Stimulated activated CD8-positive, alpha-beta memory T cell treated with anti-CD3 and anti-CD28 coated beads, Interleukin-4, amount 100 ng/mL, for 4 hours (primary cell): ENCODE measurements at places on chromosomes 13 and 19.

DNA sequence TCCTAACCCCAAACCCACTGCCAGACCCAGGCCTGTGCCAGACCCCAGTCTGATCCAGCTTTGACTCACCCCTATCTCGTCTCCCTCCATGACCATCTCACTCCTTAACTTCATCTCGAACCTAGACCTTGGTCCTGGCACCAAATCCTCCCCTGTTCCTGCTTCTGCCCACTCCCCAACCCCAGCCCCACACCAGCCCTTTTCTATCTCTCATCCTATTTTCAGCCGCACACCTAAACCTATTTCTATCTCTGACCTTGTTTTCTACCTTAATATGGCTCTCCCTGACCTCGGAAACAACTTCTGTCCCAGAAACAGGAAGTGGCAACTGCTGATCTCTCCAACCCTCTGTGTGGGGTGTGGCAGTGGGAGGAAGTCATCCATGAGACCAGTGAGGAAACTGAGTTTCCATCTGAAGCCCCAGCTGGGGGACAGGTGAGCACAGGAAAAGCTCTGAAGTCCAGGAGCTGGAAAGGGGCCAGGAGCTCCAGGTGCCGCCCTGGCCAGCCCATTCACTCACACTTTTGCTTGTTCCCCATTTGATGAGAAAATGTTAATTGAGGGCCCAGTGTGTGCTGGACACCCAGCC lies 13.7 kb downstream of the PTH2 start:
- DNase-seq, result no peak

GRCh38 chr19:13401388-13401787 lies 104.9 kb downstream of the CACNA1A start:
- no peak for DNase-seq

DNA sequence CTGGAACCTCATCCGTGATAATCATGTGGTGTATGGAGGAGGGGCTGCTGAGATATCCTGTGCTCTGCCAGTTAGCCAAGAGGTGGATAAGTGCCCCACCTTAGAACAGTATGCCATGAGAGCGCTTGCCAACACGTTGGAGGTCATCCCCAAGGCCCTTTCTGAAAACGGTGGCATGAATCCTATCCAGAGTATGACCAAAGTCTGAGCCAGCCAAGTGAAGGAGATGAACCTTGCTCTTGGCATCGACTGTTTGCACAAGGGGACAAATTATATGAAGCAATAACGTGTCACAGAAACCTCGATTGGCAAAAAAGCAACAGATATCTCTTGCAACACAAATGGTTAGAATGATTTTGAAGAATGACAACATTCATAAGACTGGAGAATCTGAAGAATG lies 251.2 kb upstream of the OBI1 start:
- no peak for DNase-seq

DNA sequence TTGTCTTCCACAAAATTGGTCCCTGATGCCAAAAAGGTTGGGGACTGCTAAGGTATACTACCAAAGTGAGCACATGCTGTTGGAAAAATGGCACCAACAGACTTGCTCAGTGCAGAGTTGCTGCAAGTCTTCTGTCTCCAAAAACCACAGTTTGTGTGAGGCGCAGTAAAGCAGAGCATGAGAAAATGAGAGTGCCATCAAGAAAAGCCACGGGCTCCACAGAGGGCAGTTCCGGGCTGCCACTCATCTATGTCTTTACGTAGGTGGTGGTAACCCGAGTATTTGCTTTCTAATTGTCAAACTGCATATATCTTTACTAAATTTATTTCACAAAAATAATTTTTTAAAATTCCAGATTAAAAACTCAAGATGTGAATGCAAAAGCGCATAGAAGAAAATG lies 123.8 kb downstream of the RNF17 start:
- no peak for DNase-seq

- no peak for DNase-seq
These were observed 483.2 kb downstream of the DIAPH3 start for GRCh38 chr13:59680429-59681024.

DNA sequence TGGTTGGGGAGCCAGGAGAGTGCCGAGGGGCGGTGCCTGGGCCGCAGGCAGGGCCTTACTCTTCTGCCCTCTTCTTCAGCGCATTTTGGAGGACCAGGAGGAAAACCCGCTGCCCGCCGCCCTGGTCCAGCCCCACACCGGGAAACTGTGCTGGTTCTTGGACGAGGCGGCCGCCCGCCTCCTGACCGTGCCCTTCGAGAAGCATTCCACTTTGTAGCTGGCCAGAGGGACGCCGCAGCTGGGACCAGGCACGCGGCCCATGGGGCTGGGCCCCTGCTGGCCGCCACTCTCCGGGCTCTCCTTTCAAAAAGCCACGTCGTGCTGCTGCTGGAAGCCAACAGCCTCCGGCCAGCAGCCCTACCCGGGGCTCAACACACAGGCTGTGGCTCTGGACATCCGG lies 9.4 kb downstream of the PGLS start:
- DNase-seq, result no peak

DNA sequence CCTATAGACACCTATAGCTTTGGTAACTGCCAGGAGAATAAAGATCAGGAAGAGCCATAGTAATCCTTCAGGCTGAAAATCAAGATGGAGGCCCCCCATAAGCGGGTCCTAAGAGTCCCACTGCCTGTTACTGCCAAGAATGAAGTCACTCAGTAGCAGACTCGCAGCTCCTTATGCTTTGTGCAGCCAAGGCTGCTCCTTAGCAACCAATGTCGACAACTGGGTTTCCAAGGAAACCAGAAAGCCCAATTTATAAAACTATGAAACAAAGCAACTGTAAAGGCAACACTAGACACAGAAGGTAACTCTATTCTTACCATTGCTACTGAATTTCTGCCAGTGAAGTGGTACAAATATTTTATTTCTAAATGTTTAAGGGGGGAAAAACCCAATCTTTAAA lies 56.5 kb downstream of the DCLK1 start:
- no peak for DNase-seq

DNA sequence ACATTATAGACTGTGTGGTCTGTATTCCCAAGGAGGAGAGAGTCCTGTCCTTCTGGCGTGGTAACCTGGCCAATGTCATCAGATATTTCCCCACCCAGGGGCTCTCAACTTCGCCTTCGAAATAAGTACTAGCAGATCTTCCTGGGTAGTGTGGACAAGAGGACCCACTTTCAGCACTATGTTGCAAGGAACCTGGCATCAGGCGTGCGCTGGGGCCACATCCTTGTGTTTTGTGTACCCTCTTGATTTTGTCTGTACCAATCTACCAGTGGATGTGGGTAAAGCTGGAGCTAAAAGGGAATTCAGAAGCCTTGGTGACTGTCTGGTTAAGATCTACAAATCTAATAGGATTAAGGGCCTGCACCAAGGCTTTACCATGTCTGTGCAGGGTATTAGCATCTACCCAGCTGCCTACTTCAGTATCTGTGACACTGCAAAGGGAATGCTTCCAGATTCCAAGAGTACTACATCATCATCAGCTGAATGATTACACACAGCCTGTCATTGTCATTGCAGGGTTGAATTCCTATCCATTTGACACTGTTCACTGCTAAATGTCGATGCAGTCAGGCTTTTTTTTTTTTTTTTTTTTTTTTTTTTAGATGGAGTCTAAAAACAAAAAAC lies 148.0 kb downstream of the PRR20E start:
- DNase-seq, result no peak

- no peak for DNase-seq
These were observed 107.7 kb downstream of the SLC7A1 start for GRCh38 chr13:29487466-29488454.

GRCh38 chr19:1746401-1747284 lies 6.7 kb upstream of the ONECUT3 start:
- no peak for DNase-seq

DNA sequence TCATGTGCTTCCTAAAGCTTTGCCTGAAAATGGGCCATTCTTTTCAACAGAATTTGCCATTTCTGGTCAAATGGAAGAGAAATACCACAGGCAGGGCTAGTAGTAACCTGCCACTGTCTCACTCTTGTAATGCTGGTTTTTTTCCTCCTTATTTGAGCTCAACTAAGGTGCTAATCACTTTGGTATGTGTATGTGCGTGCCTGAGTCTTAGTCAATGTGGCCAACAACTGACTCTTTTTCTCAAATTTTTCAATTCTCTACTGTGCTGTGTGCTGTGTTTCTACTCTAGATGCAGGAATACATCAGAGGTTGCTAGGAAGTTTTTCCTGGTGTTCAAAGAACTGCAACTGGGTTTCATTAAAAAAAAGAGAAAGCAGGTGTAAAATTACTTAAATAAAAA lies 870.2 kb downstream of the EFNB2 start:
- DNase-seq, result no peak

DNA sequence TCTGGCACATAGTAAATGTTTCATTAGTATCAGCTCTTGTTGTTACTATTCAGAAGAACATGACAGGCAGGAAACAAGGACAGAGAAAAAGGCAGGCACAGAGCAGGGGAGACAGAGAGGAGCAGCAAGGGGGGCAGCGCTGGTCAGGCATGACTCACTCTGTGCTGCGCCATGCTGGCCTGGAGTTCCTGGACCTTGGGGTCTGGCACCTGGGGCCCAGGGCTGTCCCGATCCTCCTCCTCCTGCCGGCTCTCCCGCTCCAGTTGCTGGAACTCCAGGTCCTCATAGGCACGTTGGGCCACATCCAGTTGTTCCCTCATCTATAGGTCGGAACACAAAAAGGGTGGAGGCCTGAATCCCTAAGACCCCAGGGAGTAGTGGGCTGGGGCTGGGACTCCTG lies 7.6 kb downstream of the PHLDB3 start:
- no peak for DNase-seq

DNA sequence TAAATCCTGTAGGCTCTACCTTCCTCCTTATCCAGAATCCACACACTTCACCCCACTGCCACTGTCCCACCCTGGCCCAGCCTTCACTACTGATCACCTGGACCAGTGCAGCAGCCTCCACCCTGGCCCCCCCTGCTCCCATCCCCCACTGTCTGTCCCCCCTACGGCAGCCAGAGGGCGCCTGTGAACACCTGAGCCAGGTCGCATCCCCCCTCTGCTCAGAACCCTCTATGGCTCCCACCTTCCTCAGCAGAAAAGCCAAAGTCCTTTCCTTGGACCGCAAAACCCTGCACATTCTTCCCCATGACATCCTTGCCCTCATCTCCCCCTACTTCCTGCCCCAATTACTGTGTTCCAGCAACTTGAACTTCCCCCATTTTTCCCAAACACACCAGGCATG lies 20.6 kb downstream of the ELAVL3 start:
- DNase-seq, result no peak

GRCh38 chr19:23909222-23909621 lies 5.5 kb upstream of the ZNF726 start:
- DNase-seq, result no peak

DNA sequence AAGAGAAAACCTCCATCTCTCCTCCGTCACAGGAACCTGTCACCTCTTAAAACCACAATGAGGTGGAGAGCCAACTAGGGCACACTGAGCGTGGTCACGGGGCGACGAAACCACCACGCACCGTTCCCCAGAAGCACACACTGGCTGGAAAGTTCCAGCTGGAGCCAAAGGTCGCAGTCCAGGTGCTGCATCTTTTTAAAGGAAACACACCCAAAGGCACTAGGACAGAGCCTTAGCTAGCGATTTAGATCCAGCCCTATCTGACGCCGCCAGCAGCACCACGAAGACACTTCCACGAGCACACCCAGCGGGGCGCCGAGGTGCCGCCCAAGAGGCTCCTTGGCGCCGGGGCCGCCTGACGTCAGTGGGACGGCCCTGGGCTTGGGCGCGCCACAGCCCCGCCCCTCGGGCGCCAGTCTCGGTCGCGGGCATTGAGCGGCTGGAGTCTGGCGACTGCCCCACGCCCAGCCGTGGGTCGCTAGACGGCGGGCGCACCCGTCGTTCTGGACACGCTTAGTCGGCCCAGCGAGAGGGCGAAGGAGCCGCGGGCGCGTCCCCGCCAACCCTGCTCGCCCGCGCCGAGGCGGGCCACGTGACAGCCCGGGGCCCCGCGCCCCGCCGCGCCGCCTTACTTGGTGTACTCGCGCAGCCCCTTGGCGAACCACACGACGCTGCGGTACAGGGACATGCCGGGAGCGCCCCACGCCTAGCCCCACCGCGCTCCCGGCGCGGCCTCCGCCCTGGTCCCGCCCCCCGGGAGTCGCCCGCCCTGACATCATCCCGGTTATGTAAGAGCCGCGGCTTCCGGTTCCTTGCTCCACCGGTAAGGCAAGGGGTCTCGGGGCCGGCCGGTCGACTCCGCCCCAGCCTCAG lies at the start of gene DHRS12:
Gene DHRS12, minus strand, starts transcription at position 742 of the 873 bp plus-strand sequence. CDS start 4,504 bp downstream, outside the sequence.
- peak; percentile 72 for DNase-seq

DNA sequence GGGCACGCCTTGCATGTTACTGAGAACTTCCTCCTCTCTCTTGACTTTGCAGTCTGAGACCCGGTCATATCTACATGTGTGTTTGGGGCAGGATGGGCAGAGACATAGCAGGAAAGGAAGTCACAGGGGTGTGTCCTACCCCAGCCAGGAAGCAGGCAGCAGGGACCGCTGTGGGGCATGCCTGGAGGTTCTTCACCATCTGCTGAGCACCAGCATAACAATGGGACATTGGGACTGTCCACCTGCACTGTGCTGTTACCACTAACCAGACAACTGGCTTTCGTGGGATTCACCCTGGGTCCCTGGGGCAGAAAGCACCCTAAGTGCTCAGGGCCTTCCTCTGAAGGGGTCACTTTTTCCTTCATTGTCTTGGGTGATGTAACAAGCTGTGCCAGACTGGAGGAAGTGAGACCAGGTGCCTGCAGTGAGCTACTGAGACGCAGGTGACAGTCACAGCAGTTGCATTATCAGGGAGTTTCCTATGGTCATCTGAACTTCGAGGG lies 2.6 kb upstream of the HAUS5 start:
- no peak for DNase-seq

GRCh38 chr19:3985643-3986259 lies 488 bp upstream of the EEF2 start:
- no peak for DNase-seq

DNA sequence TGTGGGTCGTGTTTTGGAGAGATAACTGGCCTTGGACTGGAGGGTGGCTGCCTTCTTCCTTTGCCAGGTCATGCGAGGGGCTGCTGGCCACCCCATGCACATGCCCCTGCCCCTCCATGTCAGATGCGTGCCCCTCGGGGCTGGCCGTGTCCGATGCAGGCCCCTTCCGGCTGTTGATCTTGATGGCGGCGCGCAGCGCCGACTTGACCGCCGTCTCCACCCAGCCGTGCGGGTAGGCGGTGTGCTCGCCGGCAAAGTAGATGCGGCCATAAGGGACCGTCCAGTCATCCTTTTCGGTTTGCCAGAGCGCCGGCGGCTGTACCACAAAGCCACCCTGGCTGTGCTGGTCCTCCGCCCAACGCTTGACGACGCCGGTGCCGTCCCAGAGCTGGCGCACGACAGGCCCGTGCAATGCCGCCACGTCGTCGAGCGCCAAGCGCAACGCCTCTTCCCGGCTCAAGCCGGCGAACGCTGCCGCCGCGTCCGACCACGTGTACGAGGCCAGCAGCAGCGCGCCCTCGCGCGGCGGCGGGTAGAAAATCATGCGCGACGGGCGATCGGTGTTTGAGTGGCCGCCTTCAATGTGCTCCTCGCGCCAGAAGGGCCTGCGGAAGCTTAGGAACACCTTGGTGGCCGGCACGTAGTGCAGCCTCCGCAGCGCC lies 6.9 kb downstream of the IL4I1 start:
- DNase-seq, result no peak
